Fibroblast of skin of back (primary cell): ENCODE measurements at places on chromosomes 12 and 14.

- no peak for DNase-seq
Measured at GRCh38 chr12:30696103-30696408, 387 bp upstream of the IPO8 start.

DNA sequence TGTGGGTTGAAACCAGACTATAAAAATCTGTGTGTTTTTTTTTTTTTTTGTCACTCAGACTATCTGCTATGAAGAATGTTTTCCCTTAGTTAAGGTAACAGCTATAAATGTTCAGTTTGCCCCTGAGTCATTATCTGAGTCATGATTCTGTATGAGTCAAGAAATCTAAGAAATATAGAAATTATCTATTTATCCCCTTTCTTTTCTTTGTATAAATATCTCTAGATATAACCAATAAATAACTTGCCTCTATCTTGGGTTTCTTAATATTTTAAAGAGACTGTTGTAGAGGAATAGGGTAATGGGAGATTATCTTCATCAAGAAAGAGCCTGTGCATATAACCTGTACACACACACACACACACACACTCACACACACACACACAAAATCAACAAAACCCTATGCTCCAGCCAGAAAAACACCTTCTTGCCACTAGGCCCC, 161.7 kb upstream of the EEA1 start:
- peak; percentile 81 for DNase-seq

DNA sequence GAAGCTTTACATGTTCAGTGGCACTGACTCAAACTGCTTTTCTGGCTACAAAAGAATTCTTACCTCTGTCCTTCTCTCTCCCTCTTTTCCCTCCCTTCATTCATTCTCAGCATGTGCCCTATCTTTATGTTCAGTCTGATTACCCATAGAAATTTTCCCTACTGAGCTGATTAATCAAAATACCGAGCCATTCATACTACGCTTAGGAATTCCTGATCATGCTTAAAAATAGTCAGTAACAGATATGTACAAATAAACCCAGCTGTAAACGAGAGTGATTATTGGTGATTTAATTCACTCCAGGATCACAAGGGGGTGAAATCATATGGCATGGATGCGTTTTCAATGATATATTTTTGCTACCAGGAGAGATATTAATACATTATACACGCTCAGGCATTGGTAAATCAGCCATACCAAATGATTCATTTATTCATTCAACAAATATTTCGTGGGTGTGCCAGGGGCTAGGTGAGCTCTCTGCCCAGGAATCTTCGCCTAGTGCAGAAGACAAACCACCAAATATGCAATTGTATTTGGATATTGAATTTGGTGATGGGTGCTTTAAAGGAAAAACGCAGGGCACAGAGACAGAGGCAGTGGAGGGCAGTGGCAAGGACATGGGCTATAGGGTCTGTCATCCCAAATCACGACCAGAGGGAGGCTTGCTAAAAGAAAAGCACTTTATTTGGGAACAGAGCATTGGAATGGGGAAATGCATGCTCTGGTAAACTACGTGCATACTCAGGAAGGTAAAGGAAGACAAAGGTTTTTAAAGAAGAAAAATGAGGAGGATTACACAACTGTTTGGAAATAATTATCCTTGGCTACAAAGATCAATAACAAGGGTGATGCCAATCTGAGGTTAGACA, 13.9 kb upstream of the VRK1 start:
- no peak for DNase-seq

DNA sequence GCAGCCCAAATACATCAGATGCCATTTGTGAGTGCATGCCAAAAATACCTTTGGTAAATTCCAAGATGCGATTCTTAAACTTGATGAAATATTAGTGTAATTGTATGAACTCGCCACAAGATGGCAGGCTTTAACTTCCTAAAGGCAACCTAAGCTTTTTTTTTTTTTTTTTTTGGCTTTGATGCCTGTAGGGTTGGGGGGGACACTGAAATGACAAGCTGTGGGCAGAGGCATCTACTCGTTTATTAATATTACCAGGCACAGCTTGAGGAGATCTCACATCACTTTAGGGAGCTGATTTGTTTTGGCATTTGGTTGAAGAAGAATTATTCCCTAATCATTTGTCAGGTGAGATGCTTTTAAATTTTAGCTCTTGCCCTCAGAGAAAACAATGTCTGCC, 126.7 kb upstream of the CCDC196 start:
- DNase-seq, result peak; percentile 62

GRCh38 chr12:14260011-14260993, 105.2 kb upstream of the ATF7IP start:
- DNase-seq, result peak; percentile 95

DNA sequence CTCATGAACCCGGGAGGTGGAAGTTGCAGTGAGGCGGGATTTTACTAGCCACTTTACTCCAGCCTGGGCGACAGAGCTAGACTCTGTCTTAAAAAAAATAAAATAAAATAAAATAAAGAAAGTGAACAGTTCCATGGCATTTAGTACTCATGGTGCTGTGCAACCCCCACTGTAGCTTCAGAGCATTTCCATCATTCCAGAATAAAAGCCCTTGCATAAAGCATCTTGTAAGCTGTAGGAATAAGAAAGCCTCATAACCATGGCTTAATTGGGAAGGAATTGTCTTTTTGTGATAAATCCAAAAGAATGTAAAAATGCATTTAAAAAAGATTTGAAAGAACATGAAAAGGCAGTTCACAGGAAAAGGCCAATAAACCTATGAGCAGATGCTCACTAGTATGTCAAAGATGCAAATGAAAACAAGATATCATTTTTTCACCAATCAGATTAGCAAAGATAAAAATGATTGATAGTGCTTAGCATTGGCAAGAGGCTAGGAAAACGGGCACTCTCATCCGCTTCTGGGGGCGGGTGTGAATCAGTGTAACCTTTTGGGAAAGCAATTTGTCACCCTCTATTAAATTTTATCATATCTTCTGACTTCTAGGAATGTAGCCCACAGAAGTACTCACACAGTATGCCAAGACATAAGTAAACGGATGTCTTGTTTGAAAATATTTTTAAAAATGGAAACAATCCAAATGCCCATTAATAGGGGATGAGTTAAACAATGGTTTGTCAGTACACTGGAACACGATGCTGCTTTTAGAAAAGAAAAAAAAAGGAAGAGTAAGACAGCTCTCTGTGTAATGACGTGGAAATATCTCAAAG, 46.6 kb downstream of the CFAP251 start:
- DNase-seq, result peak; percentile 86

DNA sequence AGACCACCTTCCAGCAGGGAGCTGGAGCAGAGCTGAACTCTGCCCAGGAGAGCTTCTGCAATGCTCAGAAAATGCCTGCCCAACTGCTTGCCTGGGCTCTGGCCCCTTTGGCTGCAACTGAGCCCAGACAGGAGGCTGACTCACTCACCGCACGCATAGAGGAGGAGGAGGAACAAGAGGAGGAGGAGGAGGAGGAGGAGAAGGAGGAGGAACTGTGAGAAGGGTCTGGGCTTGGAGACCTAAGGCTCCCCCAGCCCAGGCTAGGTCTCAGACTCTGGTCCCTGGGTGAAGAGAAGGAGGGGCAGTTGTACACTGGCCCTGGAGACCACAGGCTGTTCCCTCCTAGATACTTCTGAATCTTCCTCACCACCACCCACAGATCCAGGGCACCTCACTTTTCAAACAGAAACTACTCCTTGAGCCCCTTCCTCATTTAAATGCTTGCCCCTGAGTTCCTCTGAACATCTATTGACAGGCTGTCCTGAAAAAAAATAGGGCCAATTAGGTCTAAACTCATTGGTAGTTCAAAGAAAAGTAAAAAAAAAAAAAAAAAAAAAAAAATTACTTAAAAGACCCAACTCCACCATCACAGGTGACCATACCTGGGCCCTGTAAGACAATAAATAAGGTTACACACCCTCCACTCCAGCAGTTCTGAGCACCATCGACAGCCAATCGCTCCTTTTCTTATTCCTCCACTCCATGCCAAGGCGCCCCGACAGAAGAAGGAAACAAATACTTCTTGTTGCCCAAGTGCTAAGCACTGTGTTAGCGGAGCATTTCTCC, 674 bp downstream of the VDR start:
- peak; percentile 88 for DNase-seq

DNA sequence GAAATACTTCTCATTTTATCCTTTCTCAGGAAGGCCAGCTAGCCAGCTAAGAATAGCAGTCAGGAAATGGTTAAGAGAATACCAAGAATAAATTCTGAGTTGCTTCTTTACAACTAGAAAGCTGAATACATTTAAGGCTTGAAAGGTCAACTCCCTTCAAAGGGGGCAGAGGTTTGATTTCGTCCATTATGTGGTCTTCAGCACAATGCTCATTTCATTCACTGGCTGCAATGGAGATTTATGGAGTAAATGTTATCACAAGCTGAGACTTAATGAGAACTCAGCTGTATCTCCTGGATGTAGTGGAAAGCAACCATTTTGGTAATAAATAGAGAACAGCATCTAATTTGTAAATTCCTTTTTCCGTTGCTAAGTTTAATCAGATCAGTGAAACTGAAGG, 265.0 kb upstream of the FKBP4 start:
- DNase-seq, result no peak

GRCh38 chr14:35114036-35114435, 7.8 kb downstream of the PPP2R3C start:
- DNase-seq, result peak; percentile 76

DNA sequence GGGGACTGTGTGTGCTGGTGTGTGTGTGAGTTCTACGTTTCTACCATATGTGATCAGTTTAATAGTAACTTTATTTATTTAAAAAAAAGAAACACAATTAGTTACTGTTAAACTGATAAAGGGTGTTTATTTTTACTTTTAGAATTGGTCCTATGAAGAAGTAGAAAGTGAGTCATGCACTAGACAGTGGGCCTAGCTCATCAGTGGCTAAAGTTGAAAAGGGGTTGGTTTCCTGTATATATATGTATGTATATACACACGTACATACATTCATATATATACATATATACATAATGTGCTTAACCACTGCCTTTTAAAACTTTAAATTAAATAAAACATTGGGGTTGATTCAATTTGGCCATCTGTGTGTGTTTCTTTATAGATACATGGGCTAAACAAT, 68.8 kb upstream of the TMEM263 start:
- no peak for DNase-seq

- peak; percentile 99 for DNase-seq
Measured at GRCh38 chr12:88299567-88300101, 157.5 kb downstream of the TMTC3 start.
